ENCODE measurements at places on chromosomes 13 and 19.
A peak's percentile ranks its signal among the peaks of the same experiment; 100 is the strongest.

DNA sequence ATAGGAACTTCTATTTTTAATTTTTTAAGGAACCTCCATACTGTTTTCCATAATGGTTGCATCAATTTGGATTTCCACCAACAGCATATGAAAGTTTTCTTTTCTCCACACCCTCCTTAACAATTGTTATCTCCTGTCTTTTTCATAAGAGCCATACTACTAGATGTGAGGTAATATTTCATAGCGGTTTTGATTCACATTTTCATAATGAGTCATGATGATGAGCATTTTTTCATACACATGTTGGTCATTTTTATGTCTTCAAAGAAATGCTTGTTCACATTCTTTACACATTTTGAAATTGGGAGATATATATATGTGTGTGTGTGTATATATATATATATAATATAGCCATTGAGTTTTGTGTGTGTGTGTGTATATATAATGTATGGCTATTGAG lies 420.3 kb upstream of the PCDH9 start:
- no peak for DNase-seq

DNA sequence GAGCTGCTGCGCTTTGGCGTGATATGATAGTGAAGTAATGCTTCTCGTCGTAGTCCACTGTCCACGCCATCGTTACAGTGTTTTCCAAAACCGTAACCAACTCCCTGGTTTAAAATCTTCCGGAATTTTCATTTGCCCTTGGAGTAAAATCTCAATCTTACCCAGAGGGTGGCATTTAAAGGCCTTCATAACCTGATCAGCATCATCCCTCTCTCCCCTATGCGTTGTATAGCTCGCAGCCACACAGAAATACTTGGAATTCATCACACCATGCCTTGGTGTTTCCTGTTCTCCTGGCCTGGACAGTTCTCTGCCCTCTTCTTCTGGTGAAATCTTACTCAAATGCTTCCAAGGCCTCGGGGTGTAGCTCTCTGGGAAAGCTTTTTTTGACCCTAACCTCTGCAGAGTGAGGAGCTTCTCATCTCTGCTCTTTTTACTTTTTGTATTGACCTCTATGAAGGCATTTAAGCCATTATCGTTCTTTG lies 839 bp downstream of the MPHOSPH8 start:
- no peak for DNase-seq

GRCh38 chr19:40744554-40745401 lies 5.5 kb downstream of the ACTMAP start:
- DNase-seq: no peak

GRCh38 chr13:94195715-94196114 lies 283.8 kb downstream of the DCT start:
- no peak for DNase-seq

GRCh38 chr19:27780367-27781075 lies 1432.4 kb downstream of the UQCRFS1 start:
- DNase-seq: no peak

DNA sequence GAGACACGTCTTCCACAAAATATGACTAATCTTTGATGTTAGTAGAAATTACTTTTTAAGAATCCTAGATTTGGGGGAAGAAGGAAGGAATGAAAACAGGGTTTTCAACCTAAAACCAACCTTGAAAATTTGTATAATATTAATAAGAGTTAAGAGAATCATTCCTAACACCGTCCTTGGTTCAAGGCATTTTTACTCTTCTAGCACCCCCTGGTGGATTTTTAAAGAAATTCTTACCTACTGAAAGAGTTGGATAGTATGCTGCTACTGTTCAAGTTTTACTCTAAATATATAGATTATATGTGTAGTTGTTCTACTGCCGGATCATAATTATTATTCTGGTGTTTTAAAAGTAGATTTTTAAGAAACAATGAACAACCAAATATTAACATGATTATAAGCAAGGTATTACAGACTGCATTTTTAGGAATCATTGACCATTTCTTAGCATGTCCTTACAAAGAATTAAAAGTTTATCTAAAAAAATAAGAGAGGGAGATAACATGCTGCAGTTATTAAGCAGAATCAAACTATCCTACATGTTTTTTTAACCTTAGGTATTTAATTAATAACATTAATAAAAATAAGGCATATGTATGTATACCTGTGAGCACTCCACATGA lies 7.4 kb upstream of the SLITRK6 start:
- no peak for DNase-seq

DNA sequence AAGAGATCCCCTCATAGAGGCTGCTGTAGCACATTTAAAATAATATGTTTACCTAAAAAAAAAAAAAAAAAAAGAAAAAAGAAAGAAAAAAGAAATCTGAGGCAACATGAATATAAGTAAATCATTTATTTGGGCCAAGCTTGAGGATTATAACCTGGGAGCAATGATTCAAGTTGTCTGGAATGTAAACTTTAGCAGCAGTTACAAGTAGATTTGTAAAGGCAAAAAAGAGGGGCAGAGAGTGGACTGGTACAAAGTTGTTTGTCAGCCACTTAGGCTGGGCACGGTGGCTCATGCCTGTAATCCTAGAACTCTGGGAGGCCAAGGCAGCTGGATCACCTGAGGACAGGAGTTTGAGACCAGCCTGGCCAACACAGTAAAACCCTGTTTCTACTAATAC lies 11.3 kb downstream of the ZNF43 start:
- no peak for DNase-seq

DNA sequence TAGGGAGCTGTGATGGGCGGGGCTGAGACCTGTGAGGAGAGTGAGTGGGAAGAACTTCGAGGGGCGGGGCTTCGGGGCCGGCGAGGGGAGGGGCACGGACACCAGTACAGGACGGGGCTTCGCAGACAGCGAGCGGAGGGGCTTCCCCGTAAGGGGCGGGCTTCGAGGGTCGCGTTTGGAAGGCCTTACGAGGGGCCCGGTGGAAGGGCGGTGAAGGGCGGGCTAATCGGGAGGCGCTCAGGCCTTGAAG lies 4.1 kb upstream of the EMP3 start:
- DNase-seq: peak; percentile 92

GRCh38 chr13:44013758-44014291 lies 134.1 kb downstream of the LACC1 start:
- DNase-seq: no peak

DNA sequence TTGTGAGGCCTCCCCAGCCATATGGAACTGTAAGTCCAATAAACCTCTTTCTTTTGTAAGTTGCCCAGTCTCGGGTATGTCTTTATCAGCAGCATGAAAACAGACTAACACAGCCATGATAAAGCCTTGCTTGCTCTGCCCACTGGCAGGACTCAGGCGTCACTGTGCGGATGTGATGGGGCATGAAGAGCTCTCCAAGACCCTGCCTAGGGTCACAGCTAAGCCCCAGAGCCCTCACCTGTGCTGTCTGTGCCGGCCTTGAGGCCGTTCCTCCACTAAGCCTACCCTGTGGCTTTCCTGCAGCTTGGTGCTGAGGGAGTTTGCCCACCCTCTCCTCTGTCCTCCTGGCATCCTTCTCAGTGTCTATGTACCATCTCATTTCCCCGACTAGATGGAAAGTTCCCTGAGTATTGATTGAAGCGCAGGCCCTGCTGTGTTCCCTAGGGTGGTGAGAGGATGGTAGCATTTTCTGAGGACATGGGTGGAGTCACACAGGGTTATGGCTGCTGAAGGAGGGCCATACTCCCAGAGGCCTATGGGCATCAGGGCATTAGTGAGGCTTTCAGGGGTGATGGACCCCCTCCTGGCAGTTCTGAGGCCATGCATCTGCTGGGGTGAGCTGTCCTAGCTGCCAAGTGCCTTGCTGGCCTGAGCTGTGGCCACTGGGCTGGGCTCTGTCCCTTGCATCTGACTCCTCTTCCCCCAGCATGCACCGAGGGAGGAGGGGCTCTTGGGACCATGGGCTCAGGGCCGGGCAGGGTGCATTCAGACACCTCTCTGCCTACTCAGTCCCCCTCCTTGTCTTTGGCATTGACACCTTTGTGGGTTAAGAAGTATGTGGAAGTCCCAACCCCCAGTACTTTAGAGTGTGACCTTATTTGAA lies 75.3 kb downstream of the TEX29 start:
- DNase-seq: no peak

DNA sequence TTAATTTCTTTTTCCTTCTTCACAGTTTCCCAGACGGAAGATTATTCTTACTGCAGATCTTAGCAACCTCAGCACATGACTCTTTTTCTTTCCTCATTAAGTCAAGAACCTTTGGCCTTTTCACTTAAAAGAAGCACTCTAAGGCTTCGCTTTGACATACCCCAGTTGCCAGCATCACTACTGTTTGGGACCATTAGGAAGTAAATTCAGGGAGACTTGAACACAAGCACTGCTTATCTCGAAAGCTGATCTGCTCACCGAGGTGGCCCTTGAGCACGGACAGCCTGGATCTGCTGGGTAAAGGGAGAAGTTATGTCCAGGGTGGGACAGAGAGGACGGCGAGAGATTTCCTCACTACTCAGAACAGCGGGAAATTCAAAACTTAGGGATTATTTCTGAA lies 151.4 kb upstream of the RNF113B start:
- no peak for DNase-seq
